ENCODE measurements at places on chromosomes 3 and 15.
A peak's percentile ranks its signal among the peaks of the same experiment; 100 is the strongest.

DNA sequence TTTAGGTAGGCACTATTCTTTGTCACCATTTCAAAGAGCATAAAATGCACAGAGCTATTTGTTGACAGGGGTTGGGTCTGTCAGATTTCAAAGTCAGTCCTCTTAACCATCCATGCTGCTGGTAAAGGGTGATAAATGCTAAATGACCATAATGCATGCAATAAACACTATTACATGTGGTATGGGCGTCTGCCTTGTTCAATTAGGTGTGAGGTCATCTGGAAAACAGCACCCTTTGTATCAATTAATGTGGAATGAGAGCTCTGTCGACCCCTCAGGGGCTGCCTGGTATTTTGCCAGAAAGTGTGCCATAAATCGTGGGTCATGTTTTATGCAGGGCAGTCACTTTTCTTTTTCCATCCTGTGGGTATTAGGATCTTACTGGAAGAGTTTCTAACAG lies 235.6 kb downstream of the SV2B start:
- H3K4me3 ChIP-seq = no peak overlapping the region
- DNase-seq = no peak
- no peaks in the 10 kb centered on the region for H3K36me3 ChIP-seq

- no peaks in the 10 kb centered on the region for H3K36me3 ChIP-seq
- no peak for DNase-seq
- H3K4me3 ChIP-seq = no peak overlapping the region
- no peaks in the 10 kb centered on the region for H3K4me1 ChIP-seq
- H3K27me3 ChIP-seq = no peaks in the 10 kb centered on the region
- no peak overlapping the region for H3K27ac ChIP-seq
Measured at GRCh38 chr3:120985242-120985641, 77.2 kb downstream of the STXBP5L start.

DNA sequence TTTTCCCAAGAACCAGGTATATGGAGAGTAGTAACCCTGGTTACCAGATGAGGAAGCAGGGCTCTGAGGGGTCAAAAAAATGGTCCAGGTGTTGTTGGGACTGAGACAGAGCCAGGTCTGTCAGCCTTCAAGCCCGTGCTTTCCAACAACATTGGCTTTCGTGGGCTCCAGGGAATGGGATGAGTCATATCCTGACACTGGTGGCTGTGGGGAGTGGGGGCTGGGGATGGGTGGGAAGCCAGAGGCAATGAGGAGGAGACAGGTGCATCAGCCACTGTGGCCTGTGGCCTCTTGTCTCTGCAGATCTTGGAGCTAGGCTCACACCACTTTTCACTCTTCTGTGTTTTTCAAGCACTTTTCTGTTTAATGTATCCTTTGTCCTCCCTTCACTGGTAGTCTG lies 38.2 kb downstream of the CORO2B start:
- H3K4me1 ChIP-seq = no peaks in the 10 kb centered on the region
- no peak for DNase-seq
- peaks cover 31% of the 10 kb centered on the region for H3K27me3 ChIP-seq
- no peak overlapping the region for H3K4me3 ChIP-seq
- no peaks in the 10 kb centered on the region for H3K36me3 ChIP-seq

- peak overlapping the region; percentile 99 for H3K27ac ChIP-seq
- peaks cover 33% of the 10 kb centered on the region for H3K36me3 ChIP-seq
- H3K4me1 ChIP-seq = peaks cover 95% of the 10 kb centered on the region
- peak overlapping the region; percentile 95 for H3K4me3 ChIP-seq
Measured at GRCh38 chr3:136189859-136190617, 6.1 kb downstream of the MSL2 start.

GRCh38 chr3:10839167-10839566 lies 23.1 kb downstream of the SLC6A11 start:
- no peak overlapping the region for H3K27ac ChIP-seq
- H3K27me3 ChIP-seq = peaks cover 77% of the 10 kb centered on the region
- H3K4me1 ChIP-seq = no peaks in the 10 kb centered on the region
- H3K4me3 ChIP-seq = no peak overlapping the region
- H3K36me3 ChIP-seq = no peaks in the 10 kb centered on the region

DNA sequence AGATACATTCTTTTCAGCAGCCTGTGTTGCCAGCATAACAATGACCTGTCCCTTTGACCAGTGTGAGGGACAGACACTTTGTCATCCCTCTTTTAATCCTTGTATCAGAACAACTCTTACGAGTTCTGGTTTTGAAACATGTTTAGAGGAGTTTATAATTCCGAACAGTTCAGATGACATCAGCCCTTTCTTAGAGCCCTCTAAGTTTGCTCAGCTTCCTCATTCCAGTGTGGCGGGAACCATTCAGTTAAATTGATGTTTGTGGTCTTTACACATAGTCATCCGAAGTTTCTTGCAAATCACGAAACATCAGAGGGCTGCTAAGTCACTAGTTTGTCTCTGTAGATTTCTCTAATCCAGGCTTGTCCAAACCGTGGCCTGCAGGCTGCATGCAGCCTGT lies 102.5 kb downstream of the AKAP13 start:
- no peak overlapping the region for H3K4me3 ChIP-seq
- no peak overlapping the region for H3K27ac ChIP-seq
- no peak for DNase-seq
- H3K27me3 ChIP-seq = no peaks in the 10 kb centered on the region
- H3K36me3 ChIP-seq = peaks cover 1% of the 10 kb centered on the region

DNA sequence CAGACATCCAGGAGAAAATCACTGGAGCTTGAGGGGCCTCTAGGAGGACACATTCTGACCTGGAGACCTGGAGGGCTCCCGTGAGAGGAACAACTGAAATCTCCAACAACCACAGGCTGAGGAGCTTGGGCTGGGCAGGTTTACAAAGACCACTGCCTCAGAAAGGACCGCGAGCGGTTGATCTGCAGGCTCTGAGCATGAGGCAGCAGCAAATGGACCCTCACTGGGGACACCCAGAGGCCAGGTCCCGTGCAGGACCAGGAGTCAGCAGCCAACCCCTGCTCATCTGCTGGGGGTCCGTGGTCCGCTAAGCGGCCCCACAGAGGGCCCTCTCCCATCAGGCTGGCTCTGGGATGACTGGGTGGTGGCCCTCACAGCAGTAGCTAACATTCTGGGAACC lies 10.5 kb upstream of the EPHB3 start:
- H3K4me1 ChIP-seq = no peaks in the 10 kb centered on the region
- no peaks in the 10 kb centered on the region for H3K36me3 ChIP-seq
- no peak overlapping the region for H3K4me3 ChIP-seq

- no peaks in the 10 kb centered on the region for H3K36me3 ChIP-seq
- H3K27me3 ChIP-seq = no peaks in the 10 kb centered on the region
- peak overlapping the region; percentile 7 for H3K27ac ChIP-seq
- peak; percentile 70 for DNase-seq
- H3K4me3 ChIP-seq = no peak overlapping the region
Measured at GRCh38 chr3:111967651-111968274, 11.1 kb upstream of the ABHD10 start.

DNA sequence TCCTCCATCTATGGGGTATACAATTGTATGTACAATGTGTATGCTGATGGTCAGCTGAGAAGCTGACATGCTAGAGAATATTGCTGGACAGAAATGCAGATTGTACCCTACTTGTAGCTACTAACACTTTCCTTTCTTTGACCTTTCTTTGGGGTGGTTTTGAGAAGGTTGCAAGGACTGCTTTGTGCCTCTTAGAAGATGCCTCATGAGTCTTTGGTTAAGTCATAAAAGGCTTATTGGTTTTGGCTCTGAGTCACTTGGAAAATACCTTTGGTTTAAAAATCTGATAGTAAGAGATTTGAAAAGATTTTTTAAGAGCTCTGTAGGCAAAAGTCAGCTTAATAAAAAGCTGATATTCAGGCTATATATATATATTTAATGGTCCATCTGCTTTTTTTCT lies 71.5 kb downstream of the ZMAT3 start:
- H3K27me3 ChIP-seq = no peaks in the 10 kb centered on the region
- no peak for DNase-seq
- H3K4me3 ChIP-seq = no peak overlapping the region
- peaks cover 1% of the 10 kb centered on the region for H3K36me3 ChIP-seq
- no peaks in the 10 kb centered on the region for H3K4me1 ChIP-seq
- no peak overlapping the region for H3K27ac ChIP-seq

DNA sequence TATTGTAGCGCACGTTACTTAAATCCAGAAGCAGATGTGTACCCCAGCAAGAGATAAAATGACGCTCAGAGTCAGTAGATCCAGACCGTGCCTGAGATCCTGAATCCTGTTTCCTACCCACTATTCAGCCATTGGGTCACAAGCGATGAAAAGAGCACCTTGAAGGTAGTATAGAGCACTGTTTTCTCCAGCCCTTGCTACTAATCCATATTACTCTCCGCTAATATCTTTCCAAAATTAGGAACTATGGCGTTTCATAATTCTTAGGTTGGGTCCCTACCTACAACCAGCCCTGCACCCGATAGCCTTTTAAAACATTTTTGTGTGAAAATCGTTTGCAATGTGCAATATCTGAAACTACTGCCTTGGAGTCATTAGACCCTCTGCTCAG lies 596 bp downstream of the BTD start:
- peaks cover 61% of the 10 kb centered on the region for H3K4me1 ChIP-seq
- H3K36me3 ChIP-seq = peaks cover 35% of the 10 kb centered on the region
- H3K27ac ChIP-seq = peak overlapping the region; percentile 96
- peak overlapping the region; percentile 99 for H3K4me3 ChIP-seq

DNA sequence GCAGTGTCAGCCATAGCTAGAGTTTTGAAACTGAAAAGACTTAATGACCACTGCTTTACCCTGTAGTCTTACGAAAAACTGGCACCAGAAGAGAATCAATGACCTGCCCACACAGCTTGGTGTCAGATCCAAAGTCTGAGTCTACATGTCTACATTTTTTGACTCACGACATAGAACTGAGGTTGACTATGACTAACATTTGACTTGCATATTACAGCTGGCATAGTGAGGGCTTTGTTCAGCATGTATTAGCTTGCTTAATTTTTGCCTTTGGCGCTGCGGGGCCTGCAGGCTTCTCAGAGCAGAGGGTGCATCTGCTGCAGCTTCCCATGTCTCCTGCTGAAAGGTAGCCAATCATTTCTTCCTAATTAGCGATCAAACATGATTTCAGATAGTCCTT lies 167.0 kb downstream of the EBLN2 start:
- H3K4me3 ChIP-seq = no peak overlapping the region
- no peaks in the 10 kb centered on the region for H3K4me1 ChIP-seq
- H3K36me3 ChIP-seq = peaks cover 2% of the 10 kb centered on the region
- DNase-seq = no peak
- no peak overlapping the region for H3K27ac ChIP-seq

- no peak for DNase-seq
- no peak overlapping the region for H3K4me3 ChIP-seq
- H3K27ac ChIP-seq = no peak overlapping the region
- no peaks in the 10 kb centered on the region for H3K36me3 ChIP-seq
Measured at GRCh38 chr15:97955035-97955434, 5.5 kb upstream of the ARRDC4 start.

DNA sequence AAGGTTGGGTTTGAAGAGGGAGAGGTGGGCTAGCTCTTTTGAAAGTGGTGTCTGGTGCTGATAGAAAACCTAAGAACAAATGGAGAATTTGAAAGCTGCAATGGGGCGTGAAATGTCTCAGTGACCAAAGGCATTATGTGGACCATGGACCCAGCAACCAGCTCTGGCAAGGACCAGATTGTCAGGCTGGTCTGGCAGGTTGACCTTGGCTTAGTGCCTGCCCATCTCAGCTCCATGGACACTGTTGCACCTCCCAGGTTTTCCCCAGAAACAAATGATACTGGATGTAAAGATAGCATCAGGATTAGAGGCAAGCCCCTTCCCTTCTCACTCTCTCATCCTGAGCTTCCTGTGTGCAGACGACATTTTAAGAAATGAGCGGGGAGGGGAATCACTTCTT lies 302.9 kb upstream of the LRRFIP2 start:
- H3K27me3 ChIP-seq = peaks cover 65% of the 10 kb centered on the region
- no peak overlapping the region for H3K4me3 ChIP-seq
- H3K4me1 ChIP-seq = no peaks in the 10 kb centered on the region
- no peak for DNase-seq

GRCh38 chr15:70100474-70101341 lies 3.0 kb upstream of the TLE3 start:
- H3K4me1 ChIP-seq = peaks cover 37% of the 10 kb centered on the region
- H3K4me3 ChIP-seq = peak overlapping the region; percentile 93
- peaks cover 34% of the 10 kb centered on the region for H3K36me3 ChIP-seq
- peak; percentile 54 for DNase-seq
- H3K27ac ChIP-seq = peak overlapping the region; percentile 99

- peaks cover 1% of the 10 kb centered on the region for H3K36me3 ChIP-seq
- no peak for DNase-seq
- H3K4me1 ChIP-seq = no peaks in the 10 kb centered on the region
- no peak overlapping the region for H3K4me3 ChIP-seq
Measured at GRCh38 chr3:128145279-128145678, 8.0 kb upstream of the EEFSEC start.

DNA sequence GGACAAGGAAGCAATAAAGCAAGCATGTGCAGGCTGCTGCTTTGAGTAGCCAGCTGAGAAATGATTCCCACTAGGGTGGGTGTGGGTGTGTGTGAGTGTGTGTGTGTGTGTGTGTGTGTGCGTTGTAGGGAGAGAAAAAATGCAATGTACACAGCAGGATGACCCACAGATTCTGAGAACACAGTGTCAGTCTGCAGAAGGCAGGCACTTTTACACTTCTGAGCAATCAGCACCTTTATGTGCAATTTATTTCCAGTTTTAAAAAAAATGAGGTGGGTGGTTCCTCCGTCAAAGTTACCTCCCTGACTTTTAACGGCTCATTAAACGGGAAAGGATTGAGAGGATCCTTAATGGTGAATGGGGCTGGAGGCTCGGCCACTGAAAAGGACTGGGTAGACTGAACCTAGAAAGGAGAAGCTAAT lies 38.5 kb upstream of the LIPC start:
- H3K4me1 ChIP-seq = no peaks in the 10 kb centered on the region
- DNase-seq = no peak
- H3K27ac ChIP-seq = no peak overlapping the region
- no peaks in the 10 kb centered on the region for H3K36me3 ChIP-seq
- H3K4me3 ChIP-seq = no peak overlapping the region

GRCh38 chr3:43296565-43296964 lies 10.2 kb downstream of the SNRK start:
- peak; percentile 38 for DNase-seq
- H3K36me3 ChIP-seq = peaks cover 14% of the 10 kb centered on the region
- H3K4me3 ChIP-seq = peak overlapping the region; percentile 54
- peak overlapping the region; percentile 56 for H3K27ac ChIP-seq
